ENCODE measurements at places on chromosomes 3 and 15.

DNA sequence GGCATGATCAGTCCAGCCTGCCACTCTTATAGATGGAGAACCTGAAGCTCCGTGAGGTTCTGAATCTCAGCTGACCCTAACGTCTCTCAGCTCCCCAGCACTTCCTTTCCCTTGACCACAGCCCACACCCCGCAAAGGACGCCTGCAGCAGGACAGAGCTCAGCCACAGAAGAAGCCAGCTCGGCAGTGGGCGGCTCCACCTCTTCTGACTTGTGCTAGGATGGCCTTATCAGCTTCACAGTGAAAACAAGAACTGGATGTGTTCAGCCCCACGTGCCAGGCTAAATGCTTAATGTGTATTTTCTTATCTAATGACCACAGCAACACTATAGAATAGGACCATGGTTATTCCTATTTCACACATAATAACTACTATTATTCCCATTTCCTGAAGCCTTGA lies 127.6 kb downstream of the ARNT2 start:
- no peak for DNase-seq

- no peak for DNase-seq
Measured at GRCh38 chr15:56383010-56383409, 17.8 kb downstream of the TEX9 start.

GRCh38 chr3:48426401-48426909 lies 3.4 kb downstream of the PLXNB1 start:
- no peak for DNase-seq

DNA sequence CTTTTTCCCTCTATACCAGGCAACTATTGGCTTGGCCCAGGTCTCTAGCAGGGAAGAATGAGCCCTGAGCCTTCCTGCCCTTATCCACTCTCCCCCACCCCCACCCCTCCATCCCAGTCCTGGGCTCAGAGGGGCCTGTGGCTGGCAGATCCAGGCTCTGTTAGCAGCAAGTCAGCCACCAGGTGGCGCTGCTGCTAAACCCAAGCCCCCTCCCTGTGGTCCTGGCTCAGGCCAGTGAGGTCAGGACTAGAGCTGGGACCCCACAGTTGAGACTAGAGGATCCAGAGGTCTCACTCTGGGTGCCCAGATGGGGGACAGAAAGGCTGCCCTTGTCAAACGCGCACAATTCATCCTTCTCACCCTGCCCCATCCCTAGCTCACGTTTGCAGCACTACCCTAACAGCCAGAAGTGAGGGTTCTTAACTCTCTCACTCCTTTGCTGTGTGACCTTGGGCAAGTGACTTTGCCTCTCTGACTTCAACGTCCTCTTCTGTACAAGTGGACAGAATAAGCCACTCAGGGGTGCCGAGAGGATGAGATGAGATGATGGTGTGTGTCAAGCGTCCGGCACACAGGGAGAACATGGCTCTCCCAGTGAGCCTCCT lies 46.8 kb upstream of the SLC6A1 start:
- DNase-seq, result peak; percentile 22

- DNase-seq, result no peak
Measured at GRCh38 chr3:185793381-185793780, 31.5 kb downstream of the IGF2BP2 start.

GRCh38 chr3:133425898-133426297 lies 26.0 kb downstream of the BFSP2 start:
- no peak for DNase-seq

GRCh38 chr3:45381168-45381852 lies 7.1 kb upstream of the LARS2 start:
- no peak for DNase-seq

GRCh38 chr15:95329362-95329761 lies 1001.1 kb upstream of the NR2F2 start:
- no peak for DNase-seq

GRCh38 chr3:20161714-20162113 lies 24.3 kb downstream of the SGO1 start:
- no peak for DNase-seq

- no peak for DNase-seq
Measured at GRCh38 chr3:18886331-18886730, 262.0 kb upstream of the KCNH8 start.

DNA sequence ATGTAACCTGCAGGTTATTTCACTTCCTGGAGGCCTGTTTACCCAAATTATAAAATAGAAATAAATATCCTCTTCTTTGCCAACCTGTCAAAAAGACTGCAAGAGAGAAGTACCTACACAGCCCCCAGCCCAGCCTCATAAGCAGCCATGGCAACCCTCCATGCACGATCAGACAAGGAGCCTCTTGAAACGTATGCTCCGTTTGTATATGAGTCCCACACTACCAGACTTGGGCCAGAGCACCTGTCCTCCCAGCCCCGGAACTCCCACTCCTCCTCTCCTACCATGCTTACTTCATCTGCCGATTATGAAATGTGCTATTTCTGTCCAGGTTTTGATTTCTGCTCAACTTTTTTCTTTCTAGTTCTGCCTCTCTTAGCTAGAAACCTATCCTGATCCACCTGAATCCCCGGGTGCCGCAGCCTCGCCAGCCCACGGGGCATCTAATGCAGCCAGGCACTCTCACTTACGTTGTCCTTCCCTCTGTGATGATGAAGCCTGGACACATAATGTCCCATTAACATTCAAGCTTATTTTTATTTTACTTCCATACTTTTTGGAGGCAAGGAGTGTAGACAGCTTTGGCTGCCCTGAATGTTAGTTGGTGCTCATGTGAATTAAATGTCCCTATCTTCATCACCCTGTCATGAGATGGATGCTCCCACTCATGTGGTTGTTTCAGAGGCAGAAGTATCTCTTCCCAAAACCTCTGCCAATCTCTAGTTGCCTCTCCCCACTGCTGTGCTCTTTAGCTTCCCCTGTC lies 73.8 kb downstream of the MB21D2 start:
- DNase-seq, result no peak

DNA sequence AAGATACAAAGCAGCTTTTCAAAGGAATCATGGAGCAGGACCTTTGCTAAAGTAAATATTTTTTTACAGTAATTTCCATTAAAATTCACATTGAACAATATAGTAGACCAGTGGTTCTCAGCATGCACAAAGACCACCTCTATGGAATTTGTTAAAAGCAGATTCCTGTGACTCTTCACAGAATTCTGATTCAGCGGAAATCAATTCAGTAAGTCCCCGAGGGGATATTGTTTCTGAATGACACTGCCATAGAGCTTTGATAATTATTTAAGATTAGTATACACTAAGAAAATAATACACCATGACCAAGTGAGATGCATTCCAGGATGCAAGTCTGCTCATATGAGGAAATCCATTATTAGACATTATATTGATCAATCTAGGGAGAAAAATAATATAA lies 161.9 kb upstream of the TNIK start:
- DNase-seq, result no peak
